NCI-H1930 (cell line): ENCODE measurements at places on chromosomes 12 and 14.

DNA sequence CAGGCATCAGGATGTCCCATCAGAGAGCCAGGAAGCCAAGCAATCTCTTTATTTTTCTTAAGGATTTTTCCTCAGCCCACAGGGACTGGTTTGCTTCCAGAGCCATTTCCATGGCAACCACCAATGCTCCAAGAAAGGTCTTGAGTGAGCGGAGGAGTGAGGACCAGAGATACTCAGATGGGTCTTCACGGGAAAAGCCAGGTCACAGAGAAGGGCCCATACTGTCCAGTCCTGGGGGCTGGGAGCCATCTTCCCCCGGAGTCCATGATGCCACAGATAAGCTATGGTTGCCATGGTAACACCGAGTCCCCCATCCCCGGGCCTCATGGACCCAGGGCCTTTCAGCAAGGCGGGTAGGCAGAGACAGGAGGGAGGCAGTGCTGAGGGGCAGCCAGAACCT is 28.6 kb downstream of the CMKLR1 start:
- no peak for DNase-seq

GRCh38 chr12:24754690-24755638 is 193.9 kb downstream of the BCAT1 start:
- no peak for DNase-seq

DNA sequence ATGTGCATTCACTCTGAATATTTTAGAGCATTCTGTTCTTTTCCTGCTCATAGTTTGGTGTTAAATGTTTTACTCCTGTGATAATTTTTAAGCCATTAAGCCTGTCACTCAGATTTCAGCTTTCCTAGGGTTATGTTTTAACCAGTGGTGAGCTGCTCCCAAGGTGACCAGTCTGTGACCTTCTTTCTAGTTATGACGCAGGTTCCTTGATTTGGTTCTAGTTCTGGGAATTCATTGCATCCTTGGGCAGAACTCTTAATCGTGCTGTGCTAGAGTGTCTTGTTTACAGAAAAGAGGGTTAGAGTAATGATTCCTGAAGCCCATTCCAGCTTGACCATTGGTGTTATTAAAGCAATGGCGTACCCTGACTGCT is 2.2 kb downstream of the GABARAPL1 start:
- no peak for DNase-seq

DNA sequence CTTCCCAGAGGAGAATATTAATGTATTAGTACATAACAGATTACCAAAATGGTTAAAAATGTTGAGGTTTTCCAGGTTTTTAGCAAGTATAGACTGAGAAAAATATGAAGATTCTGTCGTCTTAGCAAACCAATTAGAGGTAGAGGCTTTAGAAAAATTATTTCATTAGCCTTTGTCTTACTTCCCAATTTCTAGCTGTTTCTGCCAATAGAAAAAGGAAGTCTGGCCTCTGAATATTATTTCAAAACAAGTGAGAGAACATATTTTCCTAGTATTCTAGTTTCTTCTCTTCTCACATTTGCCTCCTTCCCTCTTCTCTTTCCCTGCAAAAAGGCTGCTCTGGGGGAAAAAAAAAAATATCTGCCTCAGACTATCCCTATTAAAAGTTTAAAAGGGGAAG is 16.4 kb downstream of the IPO8 start:
- DNase-seq, result no peak

DNA sequence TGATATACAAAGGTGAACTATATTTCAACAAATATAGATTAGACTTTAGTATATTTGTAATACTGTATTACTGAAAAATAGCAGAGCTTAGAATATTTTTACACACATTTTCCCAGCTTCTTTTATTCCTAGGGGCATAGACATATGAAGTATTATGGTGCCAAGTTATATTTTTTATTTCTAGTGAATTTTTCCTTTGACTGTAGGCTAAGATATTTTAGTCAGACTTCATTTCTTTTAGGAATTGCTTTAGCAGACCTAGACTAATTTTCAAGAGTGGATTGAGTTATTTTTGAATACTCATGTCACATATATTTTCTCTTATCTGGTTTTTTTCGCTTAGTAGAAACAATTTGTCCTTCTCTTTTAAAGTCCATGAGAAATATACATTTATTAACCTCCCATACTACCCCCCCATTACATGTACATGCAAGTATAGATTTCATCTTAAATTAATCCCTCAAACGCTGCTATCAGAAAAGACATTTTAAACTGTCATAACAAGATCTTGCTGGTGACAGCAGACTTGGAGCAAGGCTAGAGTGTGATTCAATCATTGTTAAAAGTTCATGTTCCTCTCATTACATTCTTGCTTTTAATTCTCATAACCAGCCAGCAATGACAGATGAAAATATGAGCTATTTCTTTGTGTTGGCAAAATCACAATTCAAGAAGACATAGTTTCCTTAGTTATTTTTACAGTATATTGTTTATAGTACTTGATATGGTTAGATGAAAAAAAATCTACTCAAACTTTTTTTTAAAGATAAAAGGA is 456.1 kb downstream of the AEBP2 start:
- no peak for DNase-seq

GRCh38 chr12:26524862-26525465 is 308.0 kb downstream of the ITPR2 start:
- no peak for DNase-seq

- no peak for DNase-seq
Observed at GRCh38 chr12:89080793-89081465, 271.4 kb downstream of the DUSP6 start.

DNA sequence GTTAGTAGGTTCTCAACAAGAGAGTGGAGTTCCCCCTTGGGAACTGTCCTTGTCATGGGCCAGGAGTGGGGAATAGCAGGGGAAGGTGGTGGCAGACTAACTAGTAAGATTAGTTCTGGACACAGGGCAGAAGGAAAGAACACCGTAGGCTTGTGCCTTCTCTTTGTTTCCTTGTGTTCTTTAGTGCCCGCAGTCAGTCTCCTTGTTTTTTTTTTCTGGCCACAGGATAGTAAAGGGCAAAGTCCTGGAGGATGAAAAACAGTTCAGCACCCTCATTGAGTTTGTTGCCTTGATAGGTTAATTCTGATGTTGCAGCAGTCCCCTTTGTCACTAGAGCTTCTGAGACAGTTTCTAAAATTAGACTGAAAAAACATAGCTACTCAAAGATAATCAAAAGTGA is 8.4 kb downstream of the PEX5 start:
- no peak for DNase-seq

DNA sequence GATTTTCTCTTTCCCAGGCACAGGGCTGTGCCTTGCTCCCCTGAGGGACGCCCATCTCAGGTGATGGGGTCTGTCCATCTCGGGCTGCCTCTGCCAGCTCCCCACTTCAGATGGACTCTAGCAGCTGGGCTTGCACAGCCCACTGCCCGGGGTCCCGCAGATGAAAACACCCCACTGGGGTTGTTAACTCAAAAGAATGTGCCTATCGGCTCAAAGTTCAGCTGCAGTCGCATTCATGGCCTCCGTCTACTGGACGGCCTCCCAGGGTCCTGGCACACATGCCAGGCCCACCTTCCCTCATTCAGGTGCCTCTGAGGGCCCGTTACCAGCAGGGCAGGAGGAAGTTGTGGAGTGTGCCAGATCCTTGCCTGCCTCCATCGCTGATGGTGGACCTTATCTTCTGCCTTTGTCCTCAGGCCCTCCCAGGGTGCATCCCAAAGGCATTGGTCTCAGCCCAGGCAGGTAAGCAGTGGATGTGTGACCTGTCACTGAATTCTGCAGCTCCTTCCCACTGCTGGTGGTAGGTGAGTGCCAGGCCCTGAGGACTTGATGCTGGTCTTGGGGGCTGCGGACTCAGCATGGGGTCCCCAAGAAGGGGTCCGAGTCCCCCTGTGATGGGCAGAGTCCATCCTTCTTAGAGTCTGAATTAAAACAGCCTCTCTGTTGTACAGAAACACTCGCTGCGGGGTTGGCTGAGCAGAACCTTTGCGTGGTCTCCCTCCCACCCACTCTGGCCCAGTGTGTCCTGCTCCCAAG is 324.6 kb upstream of the DIO3 start:
- no peak for DNase-seq

GRCh38 chr12:45050751-45051571 is at the start of gene DBX2:
Gene DBX2 (minus strand): TSS chr12:45051099. CDS start chr12:45050927, 172 bp downstream.
- peak; percentile 66 for DNase-seq
